Amygdala (tissue), 56 donors: ENCODE measurements at places on chromosomes 3 and 15.

DNA sequence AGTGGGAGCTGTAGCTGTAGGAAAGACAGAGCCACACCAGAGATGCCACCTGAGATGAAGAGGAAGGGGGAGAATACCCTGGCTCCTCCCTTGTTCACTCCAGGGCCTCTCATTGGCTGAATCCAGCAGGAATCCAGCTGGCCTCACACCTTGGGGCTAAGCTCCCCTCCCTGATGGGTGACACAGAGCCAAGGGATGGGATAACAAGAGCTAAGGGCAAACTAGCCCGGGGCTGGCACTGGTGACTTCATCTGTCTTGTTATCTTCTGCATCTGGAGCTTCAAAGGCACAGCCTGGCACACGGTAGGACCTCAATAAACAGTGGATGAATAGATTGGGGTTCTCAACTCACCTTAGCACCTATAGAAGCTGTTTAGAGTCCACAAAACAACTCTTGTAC lies 13.8 kb upstream of the GATA2 start:
- no peak for DNase-seq

DNA sequence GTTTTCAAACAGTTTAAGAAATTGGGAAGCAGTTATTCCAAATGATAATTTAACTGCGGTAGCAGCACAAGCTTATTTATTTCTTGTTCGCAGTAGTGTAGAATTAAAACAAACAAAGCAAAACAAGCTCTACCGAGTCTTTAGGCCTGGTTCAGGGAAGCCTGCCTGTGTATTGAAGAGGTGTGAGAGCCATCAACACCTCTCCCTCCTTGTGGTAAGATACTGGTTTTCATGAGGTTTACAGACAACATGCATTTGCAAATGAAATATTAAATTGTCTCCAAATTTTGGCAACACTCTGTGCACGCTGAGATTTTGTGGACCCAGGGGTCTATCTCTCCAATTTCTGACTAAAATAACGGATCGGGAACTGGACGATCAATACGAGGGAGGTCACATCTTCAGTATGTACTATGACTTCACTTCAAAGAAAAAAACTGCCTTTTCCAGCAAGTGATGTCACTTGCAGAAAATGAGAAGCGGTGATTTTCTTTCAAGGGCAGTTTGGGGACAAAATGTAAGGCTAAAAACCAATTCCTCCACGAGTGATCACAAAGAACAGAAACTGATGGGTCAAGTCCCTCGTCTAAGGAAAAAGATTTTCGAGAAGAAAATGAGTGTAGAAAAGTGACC lies 721 bp downstream of the ATR start:
- DNase-seq, result no peak

GRCh38 chr3:43537225-43537624 lies 84.6 kb downstream of the ANO10 start:
- DNase-seq, result no peak

DNA sequence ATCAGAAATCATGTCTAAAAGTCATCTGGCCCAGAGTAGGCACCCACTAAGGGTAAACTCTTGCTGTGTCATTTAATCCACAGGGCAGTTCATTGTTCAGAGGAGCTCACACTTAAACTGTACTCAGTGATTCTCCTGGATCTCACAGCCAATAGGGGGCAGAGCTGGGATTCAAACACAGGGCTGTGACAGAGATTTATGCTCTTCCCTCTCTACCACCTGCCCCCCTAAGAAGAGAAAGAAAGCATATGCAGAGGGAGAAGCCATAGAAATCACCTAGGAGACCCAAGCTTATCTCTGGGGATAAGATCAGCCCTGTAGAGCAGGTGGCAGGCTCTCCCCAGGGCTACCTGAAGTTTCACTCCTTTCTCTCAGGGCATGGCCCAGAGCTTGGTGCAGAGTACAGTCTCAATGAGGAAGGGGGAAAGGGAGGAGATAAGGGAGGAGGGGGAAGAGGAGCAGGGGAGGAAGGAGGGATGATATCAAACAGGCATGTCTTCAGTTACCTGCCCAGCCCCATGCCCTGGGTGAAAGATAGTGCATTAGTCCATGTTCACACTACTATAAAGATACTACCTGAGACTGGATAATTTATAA lies 51.8 kb upstream of the ADPGK start:
- no peak for DNase-seq

DNA sequence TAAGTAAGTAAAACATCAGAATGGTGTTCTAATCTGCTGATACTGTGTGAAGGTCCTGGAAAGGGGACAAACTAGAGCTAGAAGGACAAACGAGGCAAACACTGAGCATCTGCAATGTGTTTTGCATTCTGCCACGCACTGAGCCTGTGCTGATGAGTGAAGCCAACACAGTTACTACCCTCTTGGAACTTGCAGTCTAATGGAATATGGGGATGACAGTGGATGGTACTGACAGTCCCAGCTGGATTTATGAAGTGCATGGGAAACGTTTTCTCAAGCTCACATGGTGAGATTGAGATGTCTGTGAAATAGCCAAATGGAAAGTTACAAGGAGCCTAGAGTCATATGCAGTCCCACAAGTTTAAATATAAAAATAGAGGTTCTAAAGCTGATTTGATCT lies 86.6 kb downstream of the FOXB1 start:
- DNase-seq, result no peak

DNA sequence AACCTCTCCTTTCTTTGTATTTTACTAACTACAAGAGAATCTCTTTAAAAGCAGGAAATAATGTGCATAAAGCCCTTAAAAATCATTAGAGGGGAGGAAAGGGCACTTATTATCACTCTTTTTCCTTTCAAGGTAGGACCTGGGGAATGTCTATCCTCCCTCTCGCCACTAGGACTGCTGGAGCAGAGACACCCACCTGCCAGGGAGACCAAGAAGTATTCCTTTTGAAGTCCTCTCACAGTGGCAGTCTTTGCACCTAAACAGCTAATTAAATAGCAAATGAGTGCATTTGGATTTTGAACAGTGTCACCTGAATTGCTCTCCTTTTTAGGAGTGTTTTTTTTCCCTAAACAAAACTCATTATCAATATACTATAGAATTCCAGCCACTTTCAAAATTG lies 874.1 kb downstream of the ZPLD1 start:
- no peak for DNase-seq

GRCh38 chr15:41495736-41496599 lies 2.3 kb downstream of the ITPKA start:
- no peak for DNase-seq

- no peak for DNase-seq
Observed at GRCh38 chr3:102936511-102937045, 501.8 kb downstream of the ZPLD1 start.

DNA sequence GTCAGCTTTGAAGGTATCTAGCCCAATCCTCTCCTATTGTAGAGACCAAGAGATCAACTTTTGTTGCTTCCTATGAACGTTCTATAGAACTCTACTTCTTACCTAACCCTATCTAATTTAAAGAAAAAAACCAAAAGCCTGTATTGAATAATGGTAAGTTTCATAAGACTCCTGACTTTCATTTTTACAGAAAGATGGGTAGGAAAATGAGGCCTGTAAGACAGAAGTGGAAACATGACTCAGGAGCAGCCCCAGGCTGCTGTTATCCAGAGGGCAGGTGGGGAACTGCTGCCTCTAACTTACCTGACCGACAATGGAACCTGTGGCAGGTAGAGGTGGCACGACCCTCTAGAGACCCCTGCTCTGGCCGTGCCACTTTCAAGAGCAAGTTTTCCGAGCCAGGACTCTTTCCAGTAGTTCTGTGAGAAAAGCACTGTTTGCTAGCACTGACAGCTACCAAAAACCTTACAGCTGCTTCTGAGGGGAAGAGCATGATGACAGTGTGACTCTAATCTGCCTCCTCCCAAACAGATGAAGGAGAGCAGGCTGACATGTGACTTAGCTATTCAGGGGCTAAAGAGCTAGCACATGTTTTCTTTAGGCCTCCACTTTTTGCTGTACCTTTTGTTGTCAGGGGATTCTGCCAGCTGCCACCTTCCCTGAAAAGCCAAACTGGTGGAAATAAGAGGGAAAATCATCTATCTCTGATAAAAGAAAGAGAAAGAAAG lies 17.5 kb downstream of the POPDC2 start:
- DNase-seq, result no peak

DNA sequence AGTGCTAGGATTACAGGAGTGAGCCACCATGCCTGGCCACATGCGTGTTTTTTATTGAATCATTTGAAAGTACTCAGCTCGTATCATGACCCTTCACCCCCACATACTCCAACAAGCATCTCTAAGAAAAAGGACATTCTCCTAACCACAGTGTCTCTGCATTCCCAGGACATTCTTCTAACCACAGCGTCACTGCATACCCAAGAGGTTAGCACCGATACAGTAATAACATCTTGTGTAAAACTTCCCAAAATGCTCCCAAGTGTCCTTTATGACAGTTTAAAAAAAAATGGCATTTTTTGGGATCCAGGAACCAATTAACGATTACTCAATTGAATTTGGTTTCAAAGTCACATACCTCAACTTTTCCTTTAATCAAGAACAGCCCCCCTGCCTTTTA lies 39.6 kb downstream of the FLNB start:
- no peak for DNase-seq

GRCh38 chr3:158727206-158728060 lies 4.8 kb downstream of the RARRES1 start:
- peak; percentile 16 for DNase-seq

GRCh38 chr3:99781761-99782160 lies 35.9 kb upstream of the CMSS1 start:
- DNase-seq, result no peak

DNA sequence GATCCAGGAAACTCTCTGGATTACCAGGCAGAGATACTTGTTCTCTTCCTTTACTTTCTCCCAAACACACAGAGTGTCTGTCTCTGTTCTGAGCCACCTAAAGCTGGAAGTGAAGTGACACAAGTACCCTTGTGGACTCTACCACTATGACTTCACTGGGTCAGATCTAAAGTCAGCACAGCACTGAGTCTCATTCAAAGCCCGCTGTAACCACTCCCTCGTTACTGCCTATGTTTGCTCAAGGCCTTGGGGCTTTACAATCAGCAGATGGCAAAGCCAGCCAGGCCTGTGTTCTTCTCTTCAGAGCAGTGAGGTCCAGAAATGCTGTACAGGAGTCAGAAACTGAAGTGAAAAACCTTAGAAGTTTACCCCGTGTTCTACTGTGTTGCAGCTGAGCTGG lies 588.3 kb upstream of the SEMA6D start:
- DNase-seq, result no peak

- DNase-seq, result no peak
Observed at GRCh38 chr15:38631119-38632075, 66.8 kb upstream of the RASGRP1 start.

- no peak for DNase-seq
Observed at GRCh38 chr15:71511796-71512681, 298.3 kb upstream of the NR2E3 start.

DNA sequence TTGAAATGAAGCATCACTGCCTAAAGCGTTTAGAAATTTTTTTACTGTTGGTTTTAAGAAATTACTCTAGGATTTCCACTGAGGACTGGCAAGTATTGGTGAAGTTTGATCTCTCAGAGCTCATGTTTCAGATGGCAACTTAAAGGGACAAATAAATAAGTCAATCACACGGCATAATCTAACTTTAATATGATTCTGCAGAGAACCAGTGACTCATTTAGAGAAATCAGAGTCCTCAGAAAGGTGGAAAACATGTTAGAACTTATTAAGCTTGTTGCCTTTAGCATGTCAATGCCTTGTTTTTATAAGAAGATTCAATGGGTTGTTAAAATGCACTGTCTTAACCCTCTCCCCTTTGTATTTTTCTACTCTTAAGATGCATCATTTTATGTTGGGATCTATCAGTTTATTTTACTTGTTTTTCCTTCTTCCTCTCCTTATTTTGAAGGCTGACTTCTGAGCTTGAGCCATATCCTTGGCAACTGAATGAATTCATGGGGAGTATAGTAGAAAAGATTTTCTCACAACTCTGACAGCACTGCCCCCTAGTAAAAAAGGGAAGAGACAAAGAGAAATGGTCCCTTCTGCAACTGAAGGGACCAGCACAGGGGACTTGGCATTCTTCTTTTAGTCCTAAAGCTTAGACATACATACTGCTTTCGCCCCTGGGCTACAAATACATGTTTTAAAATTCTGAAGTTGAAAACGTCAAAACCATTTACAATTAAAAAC lies 431.2 kb downstream of the LPP start:
- DNase-seq, result no peak

DNA sequence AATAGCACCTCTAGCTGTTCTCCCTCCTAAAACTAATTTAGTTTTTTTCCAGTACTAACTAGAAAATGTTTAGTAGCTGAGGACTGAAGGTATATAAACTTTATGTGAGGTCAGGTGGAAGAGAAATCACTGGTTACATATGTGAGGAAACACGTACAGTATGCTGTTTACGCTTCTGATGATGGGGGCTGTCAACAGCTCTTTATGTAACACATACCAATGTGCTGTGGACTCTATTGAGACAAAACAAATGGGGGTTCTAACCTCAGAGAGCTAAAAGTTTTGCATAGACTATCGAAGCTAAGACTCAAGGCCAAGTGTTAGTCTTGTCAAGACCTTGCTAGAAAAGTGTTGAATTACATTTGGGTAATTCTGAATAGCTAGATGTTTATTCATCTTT lies 107.5 kb downstream of the SYNPR start:
- DNase-seq, result no peak

DNA sequence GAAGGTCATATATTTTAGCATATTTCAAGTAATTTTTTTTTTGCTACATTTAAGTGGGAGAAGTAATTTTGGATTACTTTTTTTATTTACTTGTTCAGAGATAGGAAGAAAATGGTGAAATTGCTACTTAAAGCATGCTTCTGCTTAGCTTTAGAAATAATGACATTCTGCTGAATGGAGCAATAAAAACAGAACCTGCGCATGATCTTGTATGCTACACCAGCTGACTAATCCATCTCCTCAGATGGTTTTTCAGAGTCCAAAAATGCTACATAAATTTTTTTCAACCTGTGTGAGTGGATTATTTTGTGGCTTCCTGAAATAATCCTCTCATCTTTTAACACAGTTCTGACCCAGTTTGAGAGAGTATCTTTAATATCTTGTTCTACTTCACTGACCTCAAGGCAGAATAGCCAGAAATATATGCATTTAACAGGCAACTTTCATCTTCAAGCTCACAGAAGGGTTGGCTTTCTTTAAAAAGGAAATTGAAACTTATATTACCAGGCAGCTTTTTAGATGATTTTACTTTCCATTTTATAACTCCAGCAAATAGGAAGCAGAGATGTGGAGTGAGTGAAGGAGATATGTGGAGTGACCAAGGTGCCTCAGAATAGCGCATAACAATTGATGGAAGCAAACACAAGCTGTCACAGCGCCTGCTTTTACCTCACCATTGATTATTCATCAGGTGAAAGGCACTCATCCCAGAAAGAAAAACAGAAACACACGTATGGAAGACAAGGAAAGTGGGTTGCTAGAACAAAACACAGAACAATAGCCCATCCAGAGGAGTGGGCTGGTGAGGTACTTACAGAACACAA lies 136.6 kb downstream of the TGFBR2 start:
- DNase-seq, result no peak

- DNase-seq, result no peak
Observed at GRCh38 chr3:42735615-42736014, 33.0 kb upstream of the HHATL start.

- no peak for DNase-seq
Observed at GRCh38 chr3:37770938-37771918, 90.5 kb upstream of the CTDSPL start.
